Daoy (cell line): ENCODE measurements at places on chromosomes 5 and 9. TPM values are rescaled to one million over a fixed set of nuclear protein-coding genes. Genes with fewer than 3 reads are reported as not detected.

GRCh38 chr5:112865128-112865527 is 4.0 kb downstream of the SRP19 start:
- no peak for DNase-seq

HAVCR1 gene
- total RNA-seq: not detected in 2 replicates

ZNF462 gene
- total RNA-seq: 15.7 and 20.6 TPM in 2 replicates

- peak; percentile 40 for DNase-seq
These were observed 415 bp downstream of the XRCC4 start for GRCh38 chr5:83077662-83078261.

- DNase-seq: no peak
These were observed 389.6 kb downstream of the SEMA5A start for GRCh38 chr5:9156282-9156681.

PDE6A gene
- total RNA-seq: not detected in 2 replicates

DNA sequence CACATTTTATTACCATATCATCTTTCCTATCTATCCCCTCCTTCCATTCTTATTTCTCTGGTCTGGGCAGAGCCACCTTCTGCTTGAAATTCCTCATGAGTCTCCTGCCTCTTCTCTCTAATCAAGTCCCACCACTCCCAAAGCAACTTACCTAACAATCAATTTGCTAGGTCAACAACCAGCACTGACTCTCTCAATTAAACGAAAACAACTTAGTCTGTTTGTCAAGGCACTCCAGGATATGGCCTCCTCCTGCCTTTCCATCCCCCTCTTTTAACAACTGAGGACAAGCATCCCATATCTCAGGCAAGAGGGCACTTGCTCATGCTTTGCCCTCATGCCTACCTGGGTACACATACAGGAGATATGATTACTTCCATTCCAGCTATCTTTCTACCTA is 47.4 kb downstream of the HCN1 start:
- DNase-seq: no peak

- no peak for DNase-seq
These were observed 6.3 kb upstream of the CLIC3 start for GRCh38 chr9:137002646-137003041.

DNA sequence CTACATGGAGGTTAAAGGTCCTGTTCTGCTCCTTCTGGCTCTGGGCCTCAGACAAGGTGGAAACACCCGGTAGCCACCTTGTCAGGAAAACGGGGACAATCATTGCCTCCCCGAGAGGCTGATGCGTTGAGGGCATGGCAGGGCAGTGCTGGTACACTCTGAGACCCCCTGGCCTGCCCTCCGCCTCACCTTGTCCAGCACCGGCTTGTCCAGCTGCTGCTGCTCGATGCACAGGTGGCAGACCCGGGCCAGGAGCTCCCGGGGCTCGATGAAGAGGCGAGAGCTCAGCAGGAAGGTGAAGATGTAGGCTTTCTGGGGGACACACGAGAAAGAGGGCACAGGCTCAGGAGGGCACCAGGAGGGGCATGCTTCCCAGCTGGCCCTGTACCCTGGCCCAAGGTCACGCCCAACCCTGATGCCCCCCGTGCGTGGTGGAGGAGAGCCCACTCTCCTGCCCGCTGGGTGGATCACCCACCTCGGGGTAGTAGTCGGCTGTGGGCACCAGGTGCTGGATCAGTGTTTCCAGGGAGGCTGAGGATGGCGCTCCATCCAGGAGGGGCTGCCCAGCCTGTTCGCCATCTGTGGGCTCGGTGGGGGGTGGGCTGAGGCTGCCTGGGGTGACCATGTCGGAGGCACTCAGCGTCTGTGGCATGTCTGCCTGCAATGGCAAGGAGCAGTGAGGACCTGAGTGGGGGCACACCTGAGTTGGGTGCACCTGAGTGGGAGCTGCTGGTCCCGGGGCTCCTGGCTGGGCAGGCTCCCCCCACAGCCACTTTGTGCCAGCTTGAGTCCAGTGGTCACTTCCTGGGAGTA is 66.0 kb upstream of the RNF130 start:
- DNase-seq: peak; percentile 2

CCDC192 gene
- not detected in 2 replicates for total RNA-seq

GRCh38 chr5:173550641-173551040 is 65.8 kb downstream of the BOD1 start:
- no peak for DNase-seq

TMEM245 gene
- total RNA-seq: 42.7 and 43.9 TPM in 2 replicates

GRCh38 chr5:37857696-37858095 is 17.9 kb upstream of the GDNF start:
- DNase-seq: no peak

UAP1L1 gene
- 6.1 and 12.4 TPM in 2 replicates for total RNA-seq
